ENCODE measurements at places on chromosomes 11 and 22.

- no peak for DNase-seq
Observed at GRCh38 chr11:46003572-46003971, 81.1 kb downstream of the LARGE2 start.

DNA sequence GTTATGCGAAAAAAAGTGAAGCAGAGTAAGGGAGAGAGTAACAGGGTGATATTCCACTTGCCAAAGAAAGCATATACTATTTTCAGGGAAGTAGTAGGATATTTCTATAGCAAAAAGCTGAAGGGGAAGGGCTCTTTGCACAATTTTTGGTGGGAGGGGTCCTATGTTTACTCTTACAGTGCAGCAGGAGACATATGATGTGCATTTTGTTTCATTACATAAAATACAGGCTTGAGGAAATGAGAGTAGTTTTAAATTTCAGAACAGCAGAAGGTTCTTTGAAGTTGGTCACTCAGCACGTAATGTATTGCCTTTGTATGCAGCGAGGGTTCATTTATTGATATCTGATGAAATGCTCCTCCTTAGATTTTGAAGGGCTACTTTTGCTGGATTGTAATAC lies 3.1 kb upstream of the PIK3IP1 start:
- no peak for DNase-seq

GRCh38 chr11:111935317-111936039 lies 1.7 kb upstream of the DIXDC1 start:
- no peak for DNase-seq

DNA sequence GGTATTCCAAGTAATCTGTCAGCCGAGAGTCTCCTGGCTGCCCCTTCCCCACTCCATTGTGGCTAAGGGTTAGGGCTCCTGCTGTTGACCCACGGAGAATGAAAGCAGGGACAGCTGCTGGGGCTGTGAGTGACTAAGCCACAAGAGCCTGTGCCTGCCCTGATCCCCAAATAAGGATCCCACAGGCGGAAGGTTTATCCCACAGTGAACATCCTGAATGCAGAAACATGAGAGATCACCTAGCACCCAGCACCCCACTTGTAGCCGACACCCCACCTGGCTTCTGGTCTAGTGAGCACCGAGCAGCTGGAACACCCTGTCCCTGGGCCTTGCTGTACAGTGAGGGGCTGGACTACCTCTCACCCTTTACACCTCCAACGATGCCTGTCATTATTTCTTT lies 117.7 kb upstream of the LMO1 start:
- DNase-seq = no peak

DNA sequence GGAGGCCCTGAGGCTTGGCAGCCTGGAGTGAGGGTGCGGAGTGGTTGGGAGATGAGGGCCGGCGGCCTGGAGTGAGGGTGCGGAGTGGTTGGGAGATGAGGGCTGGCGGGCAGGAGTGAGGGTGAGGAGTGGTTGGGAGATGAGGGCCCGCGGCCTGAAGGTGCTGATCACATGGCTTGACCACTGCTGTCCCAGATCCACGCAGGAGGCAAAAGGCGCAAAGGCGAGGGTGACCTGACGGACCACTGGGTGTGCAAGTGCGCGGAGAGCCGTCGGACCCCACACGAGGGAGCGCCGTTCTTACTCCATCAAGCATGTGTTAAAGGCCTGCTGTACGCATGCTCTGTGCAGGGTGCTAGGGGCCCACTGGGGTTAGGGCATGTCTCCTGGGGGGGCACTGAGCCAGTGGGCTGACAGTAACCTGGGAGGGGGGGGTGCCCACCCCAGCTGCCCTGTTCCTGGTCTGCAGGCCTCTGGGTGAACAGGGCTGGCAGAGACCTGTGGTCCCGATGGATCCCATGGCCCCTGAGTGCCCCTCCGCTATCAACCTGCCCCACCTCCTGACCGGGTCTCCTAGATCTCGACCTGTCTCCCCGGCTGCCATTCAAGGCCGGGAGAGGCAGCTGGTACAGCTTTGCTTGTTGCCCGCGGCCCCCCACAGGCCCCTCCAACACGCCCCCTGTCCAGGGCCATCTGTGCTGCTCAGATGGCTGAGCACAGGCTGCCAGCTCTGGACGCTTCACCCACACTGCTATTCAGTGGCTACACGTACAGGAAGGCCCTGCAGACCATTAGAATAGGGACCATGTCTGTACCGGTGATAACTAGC lies 21.1 kb downstream of the MRGPRD start:
- no peak for DNase-seq

DNA sequence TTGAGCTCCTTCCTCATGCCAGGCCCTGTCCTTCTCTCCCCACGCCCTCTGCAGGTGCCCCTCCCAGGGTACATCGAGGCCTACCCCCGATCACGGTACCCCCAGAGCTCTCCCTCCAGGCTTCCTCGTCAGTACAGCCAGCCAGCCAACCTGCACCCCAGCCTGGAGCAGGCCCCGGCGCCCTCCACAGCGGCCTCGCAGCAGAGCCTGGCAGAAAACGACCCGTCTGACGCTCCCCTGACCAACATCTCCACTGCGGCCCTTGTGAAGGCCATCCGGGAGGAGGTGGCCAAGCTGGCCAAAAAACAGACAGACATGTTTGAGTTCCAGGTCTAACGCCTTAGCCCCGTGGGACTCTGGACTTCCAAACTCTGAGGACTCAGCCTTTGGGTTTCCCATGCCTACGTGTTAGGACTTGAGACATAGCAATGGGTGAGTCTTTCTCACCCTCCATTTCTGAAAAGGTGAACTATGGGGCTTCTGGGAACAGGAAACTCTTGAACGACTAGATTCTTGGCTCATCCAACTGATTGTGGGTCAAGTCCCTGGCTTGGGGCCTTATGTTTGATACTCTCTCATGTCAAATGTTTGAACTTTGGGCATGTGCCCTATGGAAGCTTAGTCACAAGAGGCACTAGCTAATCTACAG lies 32.7 kb downstream of the C11orf91 start:
- no peak for DNase-seq

GRCh38 chr11:117969160-117969991 lies 16.8 kb upstream of the IL10RA start:
- DNase-seq = no peak

- DNase-seq = no peak
Observed at GRCh38 chr22:23284504-23285033, 104.3 kb downstream of the BCR start.

DNA sequence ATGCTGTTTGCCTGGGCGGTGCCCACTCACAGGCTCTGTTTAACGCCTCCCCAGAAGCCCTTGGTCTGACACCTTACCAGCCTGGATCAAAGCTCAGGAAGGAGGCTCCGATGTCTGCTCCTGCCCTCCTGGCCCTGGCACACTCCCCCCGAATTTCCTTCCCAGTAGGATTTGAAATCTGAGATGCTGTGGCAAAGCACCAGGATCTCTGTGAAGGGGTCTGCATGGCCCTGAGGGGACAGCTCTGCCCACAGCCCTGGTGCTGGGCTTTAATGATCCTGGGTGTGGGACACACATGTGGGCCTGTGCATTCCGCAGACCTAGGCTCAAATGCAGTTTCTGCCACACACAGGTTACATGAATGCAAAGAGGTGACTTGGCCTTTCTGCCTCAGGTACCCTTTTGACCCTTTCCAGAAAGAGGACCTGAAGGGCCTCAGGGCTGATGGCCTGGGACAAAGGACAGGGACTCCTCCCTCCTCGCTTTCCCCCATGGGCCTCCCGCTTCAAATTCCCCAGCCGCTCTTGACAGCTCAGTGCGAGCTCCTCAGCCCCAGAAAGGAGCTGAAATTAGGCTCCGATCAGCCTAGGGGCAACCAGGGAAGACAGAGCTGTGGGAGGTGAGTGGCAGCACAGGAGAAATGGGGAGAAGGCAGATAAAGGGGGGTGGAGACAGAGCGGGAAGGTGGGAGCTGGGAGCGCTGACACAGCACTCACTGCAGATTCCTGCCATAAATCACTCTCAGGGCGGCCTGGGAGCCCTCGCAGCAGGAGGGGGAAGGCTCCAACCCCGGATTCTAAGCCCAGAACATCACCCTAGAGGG lies 41.3 kb downstream of the TRIM29 start:
- DNase-seq = no peak

GRCh38 chr22:35522225-35523149 lies 18.1 kb upstream of the RASD2 start:
- DNase-seq = no peak

- DNase-seq = no peak
Observed at GRCh38 chr11:17121981-17122380, 44.5 kb upstream of the RPS13 start.

DNA sequence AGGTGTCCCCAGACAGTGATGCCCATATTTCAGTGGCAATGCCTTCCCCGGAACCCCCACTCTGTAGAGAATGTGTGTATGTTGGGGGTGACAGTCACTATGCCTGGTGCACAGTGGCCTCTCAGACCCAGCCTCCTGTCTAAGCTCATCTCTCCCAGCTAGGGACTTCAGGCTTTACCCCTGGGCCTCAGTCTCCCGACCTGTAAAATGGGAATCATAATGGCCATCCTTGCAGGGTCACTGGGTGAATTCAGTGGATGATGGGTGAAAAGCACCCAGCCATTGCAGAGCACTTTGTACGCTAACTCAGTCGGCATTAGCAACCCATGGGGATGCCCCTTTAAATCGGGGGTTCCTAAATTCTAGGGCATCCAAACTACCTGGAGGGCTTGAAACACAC lies 18.9 kb downstream of the FGF3 start:
- no peak for DNase-seq

- no peak for DNase-seq
Observed at GRCh38 chr22:42758931-42759629, 38.4 kb upstream of the A4GALT start.

- DNase-seq = no peak
Observed at GRCh38 chr11:125001849-125002248, 47.8 kb downstream of the CCDC15 start.

DNA sequence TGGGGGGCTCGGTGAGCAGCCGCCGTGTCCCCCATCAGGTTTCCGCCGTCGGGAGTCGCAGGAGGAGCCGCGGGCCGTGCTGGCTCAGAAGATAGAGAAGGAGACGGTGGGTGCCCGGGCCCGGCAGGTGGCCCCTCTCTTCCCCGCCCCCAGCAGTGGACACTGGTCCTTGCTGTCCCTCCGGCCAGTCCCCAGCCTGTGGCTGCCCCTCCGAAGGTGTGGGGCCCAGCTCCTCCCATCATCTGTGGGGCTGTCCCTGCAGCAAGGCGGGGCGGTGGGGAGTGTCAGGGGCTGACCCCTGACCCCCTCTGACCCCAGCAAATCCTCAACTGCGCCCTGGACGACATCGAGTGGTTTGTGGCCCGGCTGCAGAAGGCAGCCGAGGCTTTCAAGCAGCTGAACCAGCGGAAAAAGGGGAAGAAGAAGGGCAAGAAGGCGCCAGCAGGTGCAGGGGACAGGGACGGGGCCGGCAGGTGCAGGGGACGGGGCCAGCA lies 15.3 kb downstream of the EPS8L2 start:
- no peak for DNase-seq

DNA sequence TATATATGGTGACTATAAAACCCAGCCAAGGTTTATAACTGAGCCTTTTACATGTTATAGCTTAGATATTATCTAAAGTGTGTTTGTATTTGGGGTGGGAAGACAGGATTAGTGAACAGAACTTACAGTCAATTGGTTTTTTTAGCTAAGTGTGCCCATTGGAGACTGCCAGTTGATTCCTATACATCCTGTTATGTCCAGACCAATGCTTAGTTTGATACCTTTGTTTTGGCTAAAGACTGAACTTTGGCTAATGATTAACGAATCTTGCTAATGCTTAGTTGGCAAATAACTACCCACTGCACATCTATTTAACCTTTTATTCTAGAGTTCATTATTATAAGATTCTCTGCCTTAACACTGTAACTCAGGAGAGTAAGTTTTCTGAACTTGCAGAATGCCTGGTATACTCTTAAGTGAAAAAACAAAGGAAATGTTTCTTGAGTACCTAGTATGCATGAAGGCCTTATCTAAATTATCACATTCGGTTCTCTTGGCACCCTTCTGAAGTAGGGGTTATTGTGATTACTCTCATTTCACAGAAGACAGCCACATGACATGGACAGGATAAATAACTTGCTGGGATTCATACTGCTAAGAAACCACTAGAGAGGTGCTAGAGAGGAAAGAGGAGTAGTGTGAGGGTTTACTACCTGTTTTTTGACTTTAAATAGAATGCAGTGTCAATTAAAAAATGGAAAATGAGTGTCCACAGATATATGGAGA lies 54.0 kb downstream of the KREMEN1 start:
- DNase-seq = no peak
